ENCODE measurements at places on chromosomes 16 and 17. TPM values are rescaled to one million over a fixed set of nuclear protein-coding genes. Genes with fewer than 3 reads are reported as not detected.

Gene VTN
- polyA plus RNA-seq: 2.9 TPM

Gene ABI3
- polyA plus RNA-seq: 6.5 TPM

Gene TGFB1I1
- 15.8 TPM for polyA plus RNA-seq

Gene PIGQ
- polyA plus RNA-seq: 85.7 TPM

Gene WNK4
- 14.1 TPM for polyA plus RNA-seq

Gene CPNE7
- 49.2 TPM for polyA plus RNA-seq

Gene IKZF3
- polyA plus RNA-seq: 0.20 TPM

Gene SSTR5
- 0.96 TPM for polyA plus RNA-seq

Gene MIF4GD
- 30.2 TPM for polyA plus RNA-seq

Gene CRLF3
- polyA plus RNA-seq: 14.4 TPM

Gene ABCC11
- polyA plus RNA-seq: 0.59 TPM

Gene C17orf50
- 0.68 TPM for polyA plus RNA-seq

Gene CMTM4
- 44.1 TPM for polyA plus RNA-seq

Gene RAB11FIP3
- polyA plus RNA-seq: 107 TPM

Gene SCGB1C2
- polyA plus RNA-seq: not detected

Gene IGFALS
- polyA plus RNA-seq: 1.3 TPM

Gene BCAS3
- polyA plus RNA-seq: 22.4 TPM

Gene KRTAP9-2
- polyA plus RNA-seq: not detected

Gene SLC2A4
- polyA plus RNA-seq: 0.48 TPM

Gene KRTAP9-8
- not detected for polyA plus RNA-seq

Gene TEKT5
- 0.27 TPM for polyA plus RNA-seq

Gene TXNDC17
- polyA plus RNA-seq: 71.6 TPM

Gene GPR179
- polyA plus RNA-seq: 7.6 TPM

Gene DHRS7C
- 0.18 TPM for polyA plus RNA-seq

Gene CAMTA2
- polyA plus RNA-seq: 96.1 TPM

Gene KRTAP2-1
- polyA plus RNA-seq: not detected

Gene TPPP3
- 109 TPM for polyA plus RNA-seq

Gene LGALS9B
- polyA plus RNA-seq: not detected

Gene OR1A1
- not detected for polyA plus RNA-seq

Gene FNDC8
- 0.19 TPM for polyA plus RNA-seq

Gene METTL2A
- 29.7 TPM for polyA plus RNA-seq

Gene KRT222
- polyA plus RNA-seq: 13.7 TPM

Gene TTYH2
- 59.2 TPM for polyA plus RNA-seq

Gene SOST
- polyA plus RNA-seq: 0.67 TPM

Gene TP53TG3
- polyA plus RNA-seq: not detected

Gene OTOA
- 0.53 TPM for polyA plus RNA-seq

Gene ZNF423
- polyA plus RNA-seq: 43.0 TPM

Gene KRT15
- polyA plus RNA-seq: 0.18 TPM

Gene PRCD
- 11.8 TPM for polyA plus RNA-seq

Gene WFIKKN1
- 1.1 TPM for polyA plus RNA-seq

Gene PAM16
- 55.3 TPM for polyA plus RNA-seq

Gene RAPGEFL1
- polyA plus RNA-seq: 53.0 TPM

Gene EVPLL
- 2.5 TPM for polyA plus RNA-seq

Gene C17orf100
- polyA plus RNA-seq: 18.4 TPM

Gene SPNS3
- 2.0 TPM for polyA plus RNA-seq

Gene YPEL2
- 14.2 TPM for polyA plus RNA-seq

Gene COPS3
- 92.5 TPM for polyA plus RNA-seq

Gene P2RX1
- 0.17 TPM for polyA plus RNA-seq

Gene CHST4
- polyA plus RNA-seq: 0.27 TPM

Gene CIAO2B
- polyA plus RNA-seq: 134 TPM

Gene WSCD1
- 69.2 TPM for polyA plus RNA-seq

Gene RCVRN
- not detected for polyA plus RNA-seq

Gene PIEZO1
- polyA plus RNA-seq: 45.2 TPM

Measured in spinal cord (tissue), 10 donors.